Glutamatergic neuron (in vitro differentiated cells): ENCODE measurements at places on chromosomes 6 and 20. TPM values are rescaled to one million over a fixed set of nuclear protein-coding genes. Genes with fewer than 3 reads are reported as not detected.

CYP21A2 gene
- 0.64 TPM for total RNA-seq

TRIM15 gene
- not detected for total RNA-seq

GRCh38 chr6:113184291-113184690, 672.9 kb upstream of the MARCKS start:
- DNase-seq: no peak
- H3K27me3 ChIP-seq: no peaks in the 10 kb centered on the region
- no peak overlapping the region for H3K4me3 ChIP-seq
- no peak overlapping the region for H3K27ac ChIP-seq

GRCh38 chr6:148426317-148426977, 83.8 kb downstream of the SASH1 start:
- no peak for DNase-seq
- no peaks in the 10 kb centered on the region for H3K4me1 ChIP-seq
- peak overlapping the region; percentile 31 for H3K27ac ChIP-seq
- no peak overlapping the region for H3K4me3 ChIP-seq
- no peaks in the 10 kb centered on the region for H3K27me3 ChIP-seq

- peak; percentile 39 for DNase-seq
- peaks cover 6% of the 10 kb centered on the region for H3K27me3 ChIP-seq
- H3K4me1 ChIP-seq: no peaks in the 10 kb centered on the region
These were observed 49.4 kb downstream of the TMEM242 start for GRCh38 chr6:157273756-157274470.

- H3K4me1 ChIP-seq: no peaks in the 10 kb centered on the region
- no peak for DNase-seq
These were observed 540.9 kb downstream of the EPM2A start for GRCh38 chr6:145194389-145194788.

DNA sequence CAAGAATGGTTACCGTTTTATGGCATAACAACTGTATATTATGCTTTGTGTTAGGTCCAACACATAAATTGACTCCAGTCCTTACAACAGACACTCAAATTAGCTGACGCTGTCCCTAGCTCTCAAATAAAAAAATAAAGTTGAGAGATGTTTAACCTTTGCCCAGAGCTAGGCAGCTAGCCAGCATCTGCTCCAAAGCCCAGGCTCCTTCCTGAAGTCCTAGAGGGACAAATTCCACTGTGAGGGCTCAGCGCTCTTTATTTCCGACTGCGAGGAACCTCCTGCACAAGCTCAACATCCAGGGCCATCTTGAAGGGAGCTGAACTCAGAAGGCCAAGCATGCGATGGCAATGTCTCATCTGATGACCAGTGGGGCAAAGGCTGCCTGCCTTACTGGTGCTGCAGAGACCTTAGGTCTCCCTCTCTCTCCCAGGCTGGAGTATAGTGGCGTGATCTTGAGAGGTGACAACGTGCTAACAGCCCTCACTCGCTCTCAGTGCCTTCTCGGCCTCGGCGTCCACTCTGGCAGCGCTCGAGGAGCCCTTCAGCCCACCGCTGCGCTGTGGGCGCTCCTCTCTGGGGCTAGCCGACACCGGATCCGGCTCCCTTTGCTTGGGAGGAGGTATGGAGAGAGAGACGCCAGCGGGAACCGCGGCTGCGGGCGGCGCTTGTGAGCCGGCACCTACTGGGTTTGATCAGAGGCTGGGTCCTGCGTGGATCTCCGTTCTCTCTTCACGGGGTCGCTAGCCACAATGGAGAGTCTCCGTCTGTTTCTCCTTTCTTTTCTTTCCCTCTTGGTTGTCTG, 24.7 kb upstream of the GFOD1 start:
- DNase-seq: no peak
- H3K4me3 ChIP-seq: no peak overlapping the region
- no peaks in the 10 kb centered on the region for H3K4me1 ChIP-seq
- peaks cover 14% of the 10 kb centered on the region for H3K36me3 ChIP-seq
- H3K27ac ChIP-seq: no peak overlapping the region

GRCh38 chr20:41782255-41782654, 164.1 kb upstream of the CHD6 start:
- no peak for DNase-seq
- no peak overlapping the region for H3K4me3 ChIP-seq
- H3K27ac ChIP-seq: no peak overlapping the region
- no peaks in the 10 kb centered on the region for H3K36me3 ChIP-seq
- H3K27me3 ChIP-seq: peaks cover 3% of the 10 kb centered on the region
- H3K4me1 ChIP-seq: no peaks in the 10 kb centered on the region

DNA sequence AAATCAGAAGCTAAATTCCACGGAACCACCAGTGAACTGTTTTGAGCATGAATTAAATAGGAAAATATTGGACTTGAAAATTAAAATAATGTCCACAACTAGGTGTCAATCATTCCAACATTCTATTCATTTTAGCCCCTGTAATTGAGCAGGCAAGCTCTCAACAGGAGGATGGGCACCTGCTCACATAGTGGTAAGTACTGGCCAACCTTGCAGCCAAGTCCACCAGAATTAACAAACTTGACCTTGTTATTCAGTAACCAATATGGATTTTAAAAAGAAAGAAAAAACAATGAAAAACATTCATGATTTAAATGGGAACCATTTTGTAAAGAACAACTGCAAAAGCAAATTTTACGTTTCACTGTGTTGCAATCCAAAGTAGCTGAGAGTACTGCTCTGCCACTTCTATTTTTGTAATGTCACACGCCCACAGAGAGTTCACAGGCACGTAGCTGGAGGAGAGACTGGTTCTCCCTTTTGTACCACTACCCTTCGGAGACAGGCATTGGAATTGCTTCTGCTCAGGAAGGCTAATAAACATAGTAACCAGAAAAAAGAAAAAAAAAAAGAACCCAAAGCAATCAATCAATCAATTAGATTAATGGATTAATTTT, 75.2 kb upstream of the F13A1 start:
- H3K27ac ChIP-seq: no peak overlapping the region
- peaks cover 5% of the 10 kb centered on the region for H3K27me3 ChIP-seq
- peaks cover 1% of the 10 kb centered on the region for H3K4me1 ChIP-seq
- H3K4me3 ChIP-seq: no peak overlapping the region
- no peaks in the 10 kb centered on the region for H3K36me3 ChIP-seq
